ENCODE measurements at places on chromosomes 2 and 18. TPM values are rescaled to one million over a fixed set of nuclear protein-coding genes. Genes with fewer than 3 reads are reported as not detected.

- no peak for DNase-seq
Observed at GRCh38 chr2:69102041-69102593, 89.1 kb downstream of the ANTXR1 start.

DNA sequence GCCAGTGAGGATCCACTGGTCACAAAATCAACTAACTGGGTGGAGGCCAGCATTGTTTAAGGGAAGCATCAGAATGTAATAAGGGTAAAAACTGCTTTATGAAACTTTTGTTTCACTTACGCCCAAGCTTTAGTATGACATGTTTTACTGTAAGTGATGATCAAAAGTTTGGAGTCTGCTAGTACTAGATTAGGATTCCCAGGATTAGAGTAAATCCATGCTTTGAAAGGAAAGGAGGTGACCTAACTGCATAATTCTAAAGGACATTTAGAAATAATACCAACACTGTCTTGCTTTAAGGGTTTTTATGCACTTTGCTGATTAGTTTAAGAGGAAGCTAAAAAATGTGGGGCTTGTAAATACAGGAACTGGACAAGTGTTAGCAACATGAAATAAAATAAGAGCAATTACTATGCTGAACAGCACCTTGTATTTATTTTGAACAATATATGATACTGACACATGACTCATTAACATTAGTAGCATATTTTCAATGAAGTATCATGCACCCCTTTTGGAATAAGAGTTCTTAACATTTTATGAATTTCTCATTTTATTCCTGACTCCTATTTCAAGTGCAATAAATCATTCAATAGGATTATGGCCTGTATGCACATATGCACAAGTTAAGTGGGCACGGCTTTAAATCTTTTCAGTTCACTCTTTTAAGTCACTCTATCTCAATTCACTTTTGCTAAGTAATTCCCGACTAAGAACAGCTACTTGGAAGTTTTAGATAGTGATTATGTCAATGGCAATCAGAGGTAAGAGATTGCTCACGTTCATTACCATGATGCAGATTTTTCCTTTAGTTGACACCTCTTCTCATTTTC lies 62.5 kb downstream of the STK39 start:
- no peak for DNase-seq

DNA sequence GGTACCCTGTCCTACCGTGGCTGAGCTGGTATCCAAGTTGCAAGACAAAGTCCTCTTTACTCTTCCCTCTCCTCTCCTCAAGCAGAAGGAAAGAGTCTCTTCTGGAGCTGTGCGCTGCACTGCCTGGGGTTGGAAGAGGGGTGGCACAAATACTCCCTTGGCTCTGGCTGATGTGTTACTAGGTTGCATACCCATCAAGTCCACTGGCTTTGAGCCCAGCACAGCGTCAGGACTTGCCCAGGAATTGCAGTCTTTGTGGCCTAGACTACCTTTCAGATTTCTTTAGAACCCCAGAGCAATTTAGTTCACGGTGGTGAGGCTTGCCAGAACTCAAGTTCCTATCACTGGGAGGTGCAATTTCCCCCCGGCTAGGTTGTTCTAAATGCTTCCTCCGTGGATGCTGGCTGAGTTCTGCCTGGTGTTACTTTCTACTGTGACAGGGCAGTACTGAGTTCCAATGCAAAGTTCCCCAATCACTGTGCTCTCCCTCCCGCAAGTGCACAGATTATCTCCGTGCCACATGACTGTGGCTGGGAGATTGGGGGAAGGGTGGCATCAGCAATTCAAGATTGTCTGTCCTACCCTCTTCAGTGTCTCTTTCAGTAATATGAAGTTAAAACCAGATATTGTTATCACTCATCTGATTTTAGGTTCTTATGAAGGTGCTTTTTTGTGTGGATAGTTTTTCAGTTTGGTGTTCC lies 13.4 kb downstream of the MYO3B start:
- no peak for DNase-seq

DNA sequence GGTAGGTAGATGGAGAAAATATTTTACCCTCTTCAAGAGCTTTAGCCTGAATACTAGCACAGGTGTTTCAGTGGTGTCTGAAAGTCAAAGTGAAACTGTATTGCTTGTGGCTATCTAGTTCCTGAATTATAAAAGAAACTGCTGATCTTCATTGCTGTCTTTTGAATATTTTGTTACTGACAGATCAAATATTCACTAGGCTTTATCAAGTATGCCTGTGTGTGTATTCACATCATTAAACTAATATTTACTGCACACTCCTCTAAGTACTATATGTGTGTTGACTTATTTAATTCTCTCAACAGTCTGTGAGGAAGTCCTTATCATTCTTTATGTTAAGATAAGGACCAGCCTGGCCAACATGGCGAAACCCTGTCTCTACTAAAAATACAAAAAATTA lies 139.6 kb downstream of the SOCS6 start:
- DNase-seq: no peak

DNA sequence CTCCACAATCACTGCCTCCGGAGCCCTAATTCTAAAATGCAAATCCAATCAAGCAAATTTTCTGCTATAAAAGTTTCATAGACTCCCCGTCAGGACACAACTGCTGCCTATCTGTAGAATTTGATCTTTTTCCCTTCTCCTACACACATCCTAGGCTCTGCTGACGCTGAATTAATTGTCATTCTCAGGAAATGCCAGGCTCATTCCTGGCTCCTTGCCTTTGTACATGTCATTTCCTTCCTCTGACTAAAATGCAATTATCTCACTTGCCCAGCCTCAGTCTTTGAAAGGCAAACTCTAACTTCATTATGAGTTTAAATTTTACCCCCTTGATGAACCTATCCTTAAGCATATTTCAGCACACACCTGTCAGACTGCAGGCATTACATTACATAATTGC lies 844.9 kb upstream of the CRIM1 start:
- no peak for DNase-seq

- DNase-seq: no peak
Observed at GRCh38 chr2:55061523-55062344, 11.5 kb upstream of the RTN4 start.

- DNase-seq: no peak
Observed at GRCh38 chr2:196108604-196109003, 40.0 kb upstream of the DNAH7 start.

GRCh38 chr18:9787036-9787435 lies 78.9 kb downstream of the RAB31 start:
- DNase-seq: no peak

The GPR35 gene
- total RNA-seq: 9.8 TPM

The MC5R gene
- total RNA-seq: not detected

The TMBIM1 gene
- total RNA-seq: 100 TPM

The SERPINB4 gene
- not detected for total RNA-seq

The TBC1D8 gene
- total RNA-seq: 2.6 TPM

The NEU4 gene
- not detected for total RNA-seq

The KIAA2012 gene
- not detected for total RNA-seq

The FIGN gene
- not detected for total RNA-seq

The DUSP19 gene
- total RNA-seq: 1.7 TPM

Measured in naive thymus-derived CD8-positive, alpha-beta T cell (primary cell).